Stimulated activated CD4-positive, alpha-beta T cell treated with anti-CD3 and anti-CD28 coated beads, Interleukin-1b, Interleukin-23, amount 100 ng/mL, for 1 hour (primary cell): ENCODE measurements at places on chromosomes 13 and 19.

GRCh38 chr13:38213314-38213713 is 136.3 kb upstream of the UFM1 start:
- no peak for DNase-seq

GRCh38 chr19:18171605-18172327 is 1.8 kb upstream of the IFI30 start:
- DNase-seq, result no peak

DNA sequence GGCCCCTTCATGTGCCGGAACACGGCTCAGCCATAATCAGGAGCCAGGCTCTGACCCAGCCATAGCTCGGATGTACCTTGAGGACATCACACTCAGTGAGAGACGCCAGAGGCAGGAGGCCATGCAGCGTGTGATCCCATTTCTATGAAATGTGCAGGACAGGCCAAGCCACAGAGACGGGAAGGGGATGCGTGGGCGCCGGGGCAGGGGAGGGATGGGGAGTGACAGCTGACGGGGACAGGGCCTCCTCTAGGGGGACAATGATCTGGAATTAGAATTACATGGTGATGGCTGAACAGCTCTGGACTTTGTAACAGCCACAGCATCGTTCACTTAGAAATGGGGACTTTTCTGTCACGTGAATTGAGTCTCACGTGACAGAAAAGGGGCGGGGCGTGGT is 34.9 kb downstream of the SBNO2 start:
- no peak for DNase-seq

- no peak for DNase-seq
Measured at GRCh38 chr13:25286308-25286968, 850 bp downstream of the MTMR6 start.

DNA sequence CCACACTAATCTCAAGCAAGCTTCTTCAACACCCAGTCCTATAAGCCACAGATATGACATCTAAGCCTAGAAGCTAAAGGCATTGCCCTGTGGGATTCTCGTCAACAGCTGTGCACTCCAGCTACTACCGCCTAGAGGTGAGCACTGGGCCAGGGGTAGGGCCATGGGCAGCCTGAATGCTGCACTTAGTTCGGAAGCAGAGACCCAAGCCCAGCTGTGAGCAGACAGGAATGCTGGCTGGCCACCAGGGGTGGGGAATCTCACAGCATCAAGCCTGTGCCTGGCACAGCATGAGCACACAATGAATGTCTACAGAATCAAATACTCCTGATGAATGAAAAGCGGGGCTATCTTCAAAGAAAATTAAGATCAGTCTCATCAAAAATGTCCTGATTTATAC is 167.5 kb upstream of the UBL3 start:
- no peak for DNase-seq

GRCh38 chr13:23909606-23910005 is 12.3 kb upstream of the C1QTNF9B start:
- no peak for DNase-seq

DNA sequence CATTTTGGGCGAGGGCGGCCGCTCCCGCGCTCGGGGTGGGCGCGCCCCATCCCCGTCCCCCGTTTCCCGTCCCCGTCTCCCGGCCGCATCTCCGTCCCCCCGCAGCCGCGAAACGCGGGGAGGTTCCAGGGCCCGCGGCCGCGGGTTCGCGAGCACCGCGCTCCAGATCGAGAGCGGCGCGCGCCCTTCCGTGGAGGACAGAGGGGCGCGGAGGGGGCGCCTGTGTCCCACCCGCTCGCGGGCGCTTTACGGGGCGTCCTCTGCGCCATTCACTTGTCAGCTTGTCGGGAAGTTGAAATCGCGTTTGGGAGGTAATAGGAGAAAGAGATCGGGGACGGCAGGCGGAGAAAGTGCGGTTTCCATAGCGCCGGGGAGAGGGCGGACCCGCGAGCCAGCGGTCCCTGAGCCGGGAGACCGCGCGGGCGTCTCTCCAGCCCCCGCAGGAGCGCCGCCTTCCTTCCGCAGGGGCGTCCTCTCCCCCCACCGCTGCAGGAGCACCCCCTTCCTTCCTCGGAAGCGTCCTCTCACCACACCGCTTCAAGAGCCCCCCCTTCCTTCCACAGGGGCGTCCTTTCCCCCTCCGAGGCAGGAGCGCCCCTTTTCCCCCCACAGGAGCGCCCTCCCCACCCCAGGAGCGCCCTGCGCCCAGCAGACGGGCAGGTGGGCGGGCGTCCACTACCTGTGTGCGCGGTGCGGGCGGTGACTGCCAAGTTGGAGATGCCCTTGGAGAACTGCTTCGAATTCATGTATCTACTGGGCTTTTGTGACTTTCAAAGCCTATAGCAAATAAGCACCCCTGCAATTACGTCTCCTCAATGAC is 962 bp upstream of the IRS2 start:
- DNase-seq, result no peak

DNA sequence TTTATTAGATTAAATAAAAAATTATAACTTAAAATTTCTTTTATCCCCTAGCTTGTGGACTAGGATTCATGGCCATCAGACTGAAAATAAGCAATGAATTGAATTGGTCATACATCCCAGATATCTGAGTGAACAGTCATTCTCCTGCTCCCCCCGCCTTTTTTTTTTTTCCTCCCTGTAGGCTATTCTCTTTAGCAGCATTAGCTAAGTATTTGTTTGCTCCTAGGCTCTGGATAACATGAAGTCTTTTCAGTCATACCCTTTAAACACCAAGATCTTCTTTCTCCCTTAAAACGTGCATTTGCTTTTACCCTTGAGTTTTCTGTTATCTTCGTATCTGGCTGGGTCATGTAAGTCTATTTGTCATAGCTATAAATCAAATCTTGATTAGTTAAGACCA is 866.7 kb upstream of the SPRY2 start:
- no peak for DNase-seq

DNA sequence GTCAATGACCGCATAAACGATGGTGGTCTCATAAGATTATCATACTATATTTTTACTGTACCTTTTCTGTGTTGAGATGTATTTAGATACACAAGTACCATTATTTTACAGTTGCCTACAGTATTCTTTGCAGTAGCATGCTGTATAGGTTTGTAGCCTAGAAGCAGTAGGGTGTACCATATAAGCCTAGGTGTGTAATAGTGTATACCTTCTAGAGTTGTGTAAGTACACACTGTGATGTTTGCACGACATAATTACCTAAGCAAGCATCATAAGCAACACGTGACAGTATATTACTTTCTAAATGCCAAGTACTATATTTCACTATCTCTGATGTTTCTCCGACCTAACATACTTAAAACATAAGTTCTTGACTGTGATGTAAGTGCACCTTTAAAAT is 2.7 kb downstream of the LPAR6 start:
- DNase-seq, result no peak

DNA sequence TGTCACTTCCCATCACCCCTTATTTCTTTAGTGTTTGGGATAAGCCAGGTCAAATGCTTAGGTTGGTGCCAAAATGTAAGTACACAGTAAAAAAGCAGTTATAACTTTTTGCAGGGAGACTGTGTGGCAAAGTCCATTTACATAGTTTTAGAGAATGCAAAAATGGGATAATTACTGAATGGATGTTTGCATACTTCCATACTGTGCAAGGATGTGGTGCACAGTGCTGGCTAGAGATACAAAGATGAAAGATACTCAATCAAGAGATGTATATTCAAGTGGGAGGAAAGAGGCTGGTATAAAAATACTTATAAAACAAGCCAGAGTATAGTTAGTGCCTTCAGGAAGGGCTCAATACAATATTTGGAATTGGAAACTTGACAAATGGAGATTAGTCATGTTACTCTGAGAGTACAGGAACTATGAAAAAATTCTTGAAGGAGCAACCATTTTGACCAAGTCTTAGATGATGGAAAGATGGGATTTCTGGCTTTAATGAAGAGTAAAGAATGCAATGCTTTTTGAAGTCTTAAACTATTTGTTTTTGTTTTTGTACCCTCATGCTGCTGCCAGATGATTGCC is 8.0 kb downstream of the PDS5B start:
- no peak for DNase-seq

GRCh38 chr19:34254698-34255432 is 511 bp downstream of the GARRE1 start:
- no peak for DNase-seq

GRCh38 chr19:30423481-30423880 is 51.3 kb downstream of the ZNF536 start:
- no peak for DNase-seq

GRCh38 chr13:110410000-110410399 is 102.9 kb downstream of the COL4A2 start:
- no peak for DNase-seq

DNA sequence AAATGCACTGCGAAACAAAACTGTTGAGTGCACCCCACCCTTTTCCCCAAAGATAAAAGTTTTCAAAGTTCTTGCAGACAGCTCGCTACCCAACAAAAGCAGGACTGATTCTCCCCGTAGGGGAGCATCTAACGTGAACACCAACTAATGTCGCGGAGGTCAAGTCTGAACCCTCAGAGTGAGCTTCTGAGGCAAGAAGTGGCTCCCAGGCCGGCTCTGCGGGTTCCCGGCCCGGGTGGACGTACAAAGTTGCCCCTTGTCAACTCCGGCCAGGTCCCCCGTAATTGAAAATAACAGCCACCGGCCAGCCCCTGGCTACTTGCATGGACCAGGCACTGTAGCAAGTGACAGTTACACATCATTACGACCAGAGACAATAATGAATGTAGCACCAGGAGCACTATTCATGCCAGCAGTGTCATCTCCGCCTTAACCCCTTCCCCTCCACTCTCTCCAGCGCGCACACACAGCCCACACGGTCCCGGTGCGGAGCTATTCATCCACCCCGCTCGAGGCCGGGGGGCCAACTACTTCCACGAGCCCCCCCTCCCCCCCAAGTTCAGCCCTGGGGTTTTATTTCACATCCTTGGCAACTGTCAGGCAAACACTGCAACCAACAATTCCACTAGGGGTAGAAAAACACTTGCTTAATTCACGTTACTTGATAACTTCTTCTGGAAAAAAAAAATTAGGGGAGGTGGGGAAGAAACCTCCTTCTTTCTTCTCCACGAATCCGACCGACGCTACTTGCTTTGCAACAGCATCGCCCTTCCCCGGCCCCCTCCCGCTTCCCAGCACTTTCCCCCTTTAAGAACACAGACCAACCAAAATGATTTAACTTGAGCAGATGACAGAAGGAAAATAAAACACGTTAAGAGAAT is 1.2 kb downstream of the KLF12 start:
- no peak for DNase-seq

GRCh38 chr19:1491114-1491848 is at the start of gene REEP6:
Gene REEP6, plus strand, starts transcription at chr19:1491181. Its CDS starts 89 bp downstream, at chr19:1491270.
- no peak for DNase-seq

DNA sequence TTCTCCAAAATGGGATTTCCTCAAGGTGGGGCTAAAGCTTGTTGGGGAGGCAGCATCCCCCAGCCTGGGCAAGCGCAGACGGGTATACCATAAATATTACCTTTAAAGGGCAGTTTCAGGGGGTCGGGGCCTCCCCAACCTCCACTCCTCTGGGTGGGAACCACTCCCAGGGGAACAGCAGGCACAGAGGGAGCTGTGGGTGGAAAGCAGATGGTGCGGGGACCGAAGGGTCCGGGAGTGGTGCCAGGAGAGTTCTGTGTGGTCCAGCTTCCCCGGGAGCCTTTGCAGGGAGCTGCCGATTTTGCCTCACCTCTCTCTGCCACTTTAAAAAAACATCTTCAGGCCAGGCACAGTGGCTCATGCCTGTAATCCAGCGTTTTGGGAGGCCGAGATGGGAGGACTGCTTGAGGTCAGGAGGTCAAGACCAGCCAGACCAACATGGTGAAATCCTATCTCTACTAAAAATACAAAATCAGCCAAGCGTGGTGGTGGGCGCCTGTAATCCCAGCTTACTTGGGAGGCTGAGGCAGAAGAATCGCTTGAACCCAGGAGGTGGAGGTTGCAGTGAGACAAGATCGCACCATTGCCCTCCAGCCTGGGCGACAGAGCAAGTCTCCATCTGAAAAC is 5.5 kb downstream of the MAST3 start:
- no peak for DNase-seq

- DNase-seq, result no peak
Measured at GRCh38 chr13:72104656-72105180, 237.7 kb upstream of the DACH1 start.

DNA sequence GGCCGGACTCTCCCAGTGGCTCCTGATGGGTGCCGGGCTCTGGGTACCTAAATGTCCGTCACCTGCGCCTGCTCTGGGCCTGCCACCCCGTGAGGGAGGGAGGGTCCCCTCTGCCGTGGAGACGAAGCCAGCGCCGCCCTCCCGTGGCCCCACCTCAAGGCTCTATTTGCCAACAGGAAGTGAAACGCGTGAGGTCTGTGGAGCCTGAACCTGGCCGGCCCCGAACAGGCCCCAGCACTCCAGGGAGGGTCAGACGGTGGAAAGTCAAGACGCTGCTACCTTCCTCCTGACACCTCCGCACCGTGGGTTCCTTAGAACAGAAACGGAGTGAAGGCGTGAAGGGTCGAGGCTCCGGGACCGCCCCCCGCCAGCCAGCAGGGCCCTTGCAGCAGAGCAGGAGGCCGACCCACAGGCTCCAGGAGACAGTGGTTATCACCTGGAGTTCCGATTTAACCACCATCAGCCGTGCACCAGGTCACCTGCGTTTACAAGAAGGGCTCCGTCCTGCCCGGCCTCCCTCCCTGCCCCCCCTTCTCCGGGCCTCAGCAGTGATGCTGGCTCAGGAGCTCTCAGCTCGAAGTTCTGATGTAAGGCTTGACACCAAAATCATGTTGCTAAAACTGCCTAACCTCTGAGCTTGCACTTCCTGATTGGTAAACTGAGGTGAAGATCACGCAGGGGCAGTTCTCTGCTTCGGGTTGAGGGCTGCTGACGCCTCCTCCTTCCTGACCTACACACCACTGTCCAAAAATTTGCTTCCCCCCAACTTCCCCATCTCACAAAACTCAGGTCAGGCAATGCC is 50.9 kb upstream of the C13orf46 start:
- no peak for DNase-seq

DNA sequence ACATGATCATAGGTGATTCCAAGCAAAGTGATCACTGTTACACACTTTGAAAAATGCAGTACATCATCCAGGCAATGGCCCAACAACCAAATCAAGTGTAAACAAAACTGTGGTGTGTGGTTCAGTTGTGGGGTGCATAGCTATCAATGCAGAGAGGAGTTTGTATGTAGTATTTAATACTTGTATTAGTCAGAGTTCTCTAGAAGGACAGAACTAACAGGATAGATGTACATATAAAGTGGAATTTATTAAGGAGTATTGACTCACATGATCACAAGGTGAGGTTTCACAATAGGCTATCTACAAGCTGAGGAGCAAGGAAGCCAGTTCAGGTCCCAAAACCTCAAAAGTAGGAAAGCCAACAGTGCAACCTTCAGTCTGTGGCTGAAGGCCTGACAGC is 249.3 kb upstream of the HTR2A start:
- DNase-seq, result no peak

GRCh38 chr13:95503662-95504061 is 48.9 kb upstream of the CLDN10 start:
- DNase-seq, result no peak
